ENCODE measurements at places on chromosomes 5 and 9.

- peak; percentile 78 for DNase-seq
Observed at GRCh38 chr5:93054424-93055163, 526.4 kb downstream of the NR2F1-AS1 start.

GRCh38 chr5:116795189-116795588 lies 220.6 kb upstream of the SEMA6A start:
- DNase-seq = no peak

DNA sequence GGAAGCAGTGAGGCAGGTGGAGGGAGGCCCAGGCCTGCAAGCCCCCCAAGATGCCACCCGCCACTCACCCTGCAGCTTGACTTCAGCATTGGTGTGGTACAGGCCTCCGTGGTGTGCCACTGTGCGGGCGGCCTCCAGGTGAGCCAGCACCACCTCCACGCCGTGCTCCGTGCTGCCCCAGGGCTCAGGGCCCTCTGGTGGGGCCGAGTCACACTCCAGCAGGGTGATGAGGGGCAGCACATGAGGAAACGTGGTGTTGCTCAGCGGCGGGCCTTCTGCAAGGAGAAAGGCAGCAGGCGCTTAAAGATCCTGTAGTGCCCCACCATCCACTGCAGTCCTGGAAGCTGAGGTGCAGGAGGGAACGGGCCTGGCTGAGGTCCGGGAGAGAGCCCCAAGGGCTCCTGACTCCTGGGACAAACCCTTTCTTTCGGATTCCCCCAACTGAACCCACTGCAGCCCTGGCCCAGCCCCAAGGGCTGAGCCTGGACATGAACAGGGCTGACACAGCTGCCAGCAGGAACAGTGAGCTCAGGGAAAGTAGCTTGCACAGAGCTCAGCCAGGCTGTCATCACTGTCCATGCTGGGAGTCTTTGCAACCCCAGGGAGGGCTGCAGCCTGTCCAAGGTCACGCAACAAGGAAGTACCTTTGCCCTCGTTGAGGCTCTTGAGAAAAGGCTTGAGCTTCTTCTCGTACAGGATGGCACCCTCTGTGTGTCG lies 4.7 kb upstream of the TOR2A start:
- peak; percentile 26 for DNase-seq

DNA sequence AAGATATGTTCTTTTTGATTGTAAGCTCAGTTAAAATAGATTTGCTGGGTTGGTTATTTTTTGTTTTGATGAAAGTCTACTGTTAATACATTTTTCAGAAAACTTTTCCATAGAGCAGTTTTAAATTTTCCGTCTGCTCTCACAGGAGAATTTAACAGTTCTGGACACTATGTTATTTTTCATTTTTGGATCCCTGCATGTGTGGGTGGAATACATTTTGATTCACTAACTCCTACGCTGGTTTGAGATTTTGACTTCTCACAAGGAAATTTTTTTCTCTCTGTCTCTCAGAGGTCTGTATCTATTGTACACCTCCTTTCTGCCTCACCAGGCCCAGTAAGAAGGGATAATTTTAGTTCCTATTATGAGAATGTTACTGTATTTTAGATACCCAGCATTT lies 502.4 kb downstream of the CDH10 start:
- no peak for DNase-seq

DNA sequence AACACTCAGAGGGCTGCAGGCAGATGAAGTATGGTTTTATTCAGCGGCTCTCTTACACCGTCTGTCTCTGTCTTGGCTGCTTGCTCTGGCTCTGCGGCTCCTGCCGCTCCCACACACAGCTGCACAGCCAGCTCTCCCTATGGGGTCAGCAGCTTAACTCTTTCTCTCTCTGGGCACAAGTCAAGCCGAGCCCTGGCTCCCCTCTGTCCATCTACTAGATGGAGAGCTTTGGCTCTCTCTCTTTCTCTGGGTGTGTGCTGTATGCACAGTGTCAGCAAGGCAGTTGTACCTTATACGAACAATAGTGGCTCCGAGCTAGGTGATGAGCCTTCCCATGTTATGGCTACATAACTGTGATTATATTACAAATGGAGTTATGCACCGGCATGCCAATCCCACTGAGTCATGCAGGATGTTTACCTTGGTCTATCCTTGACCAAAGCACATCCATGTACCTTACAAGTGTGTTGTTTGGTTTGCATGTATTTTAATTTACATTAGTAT lies 19.3 kb upstream of the PPP2CA start:
- no peak for DNase-seq

DNA sequence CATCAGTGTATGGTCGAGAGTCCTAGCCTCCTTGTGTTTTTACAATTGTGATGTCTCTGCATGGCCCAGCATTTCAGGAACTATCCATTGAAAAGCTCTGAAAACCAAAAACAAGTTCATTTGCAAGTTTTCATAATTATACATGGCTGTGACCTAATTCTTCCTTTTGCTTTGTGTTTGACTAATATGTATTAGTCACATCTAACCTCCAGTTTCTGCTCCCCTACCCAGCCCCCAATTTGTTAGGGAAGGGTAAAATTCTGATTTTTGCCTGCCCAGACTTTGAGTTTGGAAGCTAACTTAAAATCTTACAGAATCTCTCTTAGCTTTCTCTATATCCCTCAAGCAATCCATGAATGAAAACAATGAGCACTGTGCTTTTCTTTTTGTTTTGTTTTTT lies 128.2 kb upstream of the SEMA6A start:
- no peak for DNase-seq

- peak; percentile 36 for DNase-seq
Observed at GRCh38 chr9:100690438-100690837, 112.6 kb downstream of the CAVIN4 start.

GRCh38 chr9:97766092-97766491 lies 69.0 kb upstream of the XPA start:
- DNase-seq = no peak

DNA sequence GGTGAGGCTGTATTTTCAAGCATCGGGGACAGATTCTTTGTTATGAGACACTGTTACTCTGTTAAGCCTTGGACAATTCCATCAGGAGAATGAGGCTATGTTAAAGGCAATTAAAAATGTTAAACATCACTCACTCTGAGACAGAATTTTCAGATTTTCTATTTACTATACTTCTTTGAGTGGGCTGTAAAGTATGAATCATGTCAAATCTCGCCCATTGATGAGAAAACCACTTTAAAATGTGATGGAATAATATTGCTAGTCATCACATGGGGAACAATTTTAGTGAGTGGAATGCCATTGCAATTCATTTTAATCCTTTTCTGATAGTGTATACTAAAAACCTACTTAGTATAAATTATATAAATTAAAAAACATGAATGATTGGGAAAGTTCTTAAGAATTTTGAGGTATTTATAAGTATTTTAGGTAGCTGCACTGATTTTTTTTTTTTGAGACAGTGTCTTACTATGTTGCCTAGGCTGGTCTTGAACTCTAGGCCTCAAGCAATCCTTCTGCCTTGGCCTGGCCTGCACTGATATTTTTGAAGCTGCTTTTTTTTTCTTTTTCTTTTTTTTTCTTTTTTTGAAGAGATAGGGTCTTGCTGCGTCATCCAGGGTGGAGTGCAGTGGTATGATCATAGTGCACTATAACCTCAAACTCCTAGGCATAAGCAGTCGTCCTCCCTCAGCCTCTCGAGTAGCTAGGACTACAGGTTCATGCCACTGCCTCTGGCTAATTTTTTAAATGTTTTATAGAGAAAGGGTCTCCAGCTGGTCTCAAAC lies 73.2 kb downstream of the KIAA1958 start:
- DNase-seq = no peak

DNA sequence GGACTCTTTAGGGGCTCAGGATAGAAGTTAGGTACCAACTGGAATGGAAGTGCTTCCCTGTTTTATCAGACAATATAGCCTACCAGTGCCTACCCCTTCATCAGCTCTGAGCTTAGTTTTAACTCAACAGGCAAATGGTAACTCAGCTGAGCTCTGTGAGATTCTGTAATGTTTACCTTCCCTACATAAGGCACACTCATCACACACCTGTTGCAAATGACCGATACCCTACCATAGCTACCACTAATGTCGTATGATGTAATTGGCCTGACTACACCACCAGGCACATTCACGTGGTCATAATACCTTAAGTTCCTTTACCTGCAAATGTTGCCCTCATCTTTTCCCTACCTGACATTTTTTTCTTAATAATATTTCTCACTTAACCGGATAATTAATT lies 254.8 kb downstream of the ADGRV1 start:
- DNase-seq = no peak

DNA sequence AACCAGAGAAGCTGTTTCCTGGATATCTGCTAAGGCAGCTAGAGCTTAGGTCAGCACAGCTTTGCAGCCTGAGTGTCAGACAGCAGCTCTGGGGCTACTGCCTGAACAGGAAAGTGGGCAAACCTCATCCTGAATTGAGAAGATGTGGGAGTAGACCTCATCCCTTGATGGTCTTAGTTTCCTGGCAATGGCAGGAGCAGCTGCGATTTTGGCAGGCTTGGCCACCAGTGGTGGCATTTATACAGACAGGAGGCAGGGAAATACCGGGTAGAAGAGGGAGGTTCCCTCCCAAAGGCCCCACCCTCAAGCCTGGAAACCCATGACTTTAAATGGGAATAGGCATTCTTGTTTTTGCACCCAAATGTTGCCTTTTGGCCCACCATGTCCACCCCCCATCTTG lies 69.7 kb downstream of the LIX1 start:
- DNase-seq = no peak

- DNase-seq = peak; percentile 23
Observed at GRCh38 chr9:123331346-123332060, 24.5 kb upstream of the CRB2 start.

DNA sequence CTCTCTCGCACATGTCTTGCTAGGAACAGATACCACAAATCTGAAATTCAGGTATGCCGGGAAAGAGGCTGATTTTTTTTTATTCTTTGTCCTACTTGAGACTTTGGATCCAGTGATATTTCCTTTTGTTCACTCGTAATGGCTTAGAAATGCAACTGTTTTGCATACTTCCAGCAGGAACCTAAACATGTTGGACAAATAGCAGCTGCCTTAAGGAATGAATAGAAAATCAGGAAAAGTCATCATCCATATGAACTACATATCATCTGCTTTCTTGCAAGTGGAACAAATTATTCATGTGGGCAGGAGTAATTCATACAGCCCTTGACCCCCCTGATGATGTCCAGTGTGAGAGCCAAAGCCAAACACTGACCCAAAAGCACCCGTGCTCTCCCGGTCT lies 17.4 kb downstream of the TTC39B start:
- DNase-seq = no peak

DNA sequence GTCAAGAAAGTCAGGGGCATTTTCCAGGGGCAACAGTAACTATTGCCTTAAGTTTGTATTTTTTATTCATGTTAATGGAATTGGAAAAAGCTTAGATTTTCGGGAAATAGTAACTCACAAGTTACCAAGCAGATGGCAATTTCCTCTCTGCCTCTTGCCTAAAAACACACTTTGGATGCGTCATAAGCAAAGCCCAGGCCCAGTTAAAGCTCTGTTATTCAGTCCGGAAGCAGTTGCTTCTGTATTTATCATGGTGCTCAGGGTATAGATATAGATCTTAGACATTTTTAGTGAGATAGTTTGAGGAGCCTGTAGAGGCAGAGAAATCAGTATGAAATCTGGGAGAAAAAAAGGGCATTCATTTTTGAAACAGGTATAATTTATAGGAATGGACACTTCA lies 260.3 kb upstream of the TNC start:
- no peak for DNase-seq

DNA sequence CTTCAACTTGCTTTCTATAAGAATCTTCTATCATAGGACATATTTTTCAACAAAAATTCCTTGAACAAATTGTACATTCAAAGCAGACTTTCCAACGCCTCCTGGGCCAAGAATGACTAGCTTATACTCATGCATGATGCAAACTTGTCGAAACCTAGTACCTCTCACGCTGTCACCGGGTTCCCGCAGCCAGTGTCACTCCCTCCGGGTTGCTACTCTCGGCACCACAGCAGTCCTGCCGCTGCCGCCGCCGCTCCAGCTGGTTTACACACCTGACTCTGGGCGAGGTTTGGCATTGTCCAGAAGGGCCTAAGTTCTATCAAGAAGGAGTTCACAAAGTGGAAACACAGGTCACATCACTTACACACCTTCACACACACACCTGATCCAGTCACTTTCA lies 244.4 kb downstream of the ADAMTSL1 start:
- DNase-seq = no peak

- no peak for DNase-seq
Observed at GRCh38 chr5:151758141-151758429, 346 bp downstream of the ATOX1 start.

GRCh38 chr5:14267166-14267838 lies 124.2 kb downstream of the TRIO start:
- no peak for DNase-seq

- DNase-seq = no peak
Observed at GRCh38 chr5:3186736-3187405, 408.8 kb upstream of the IRX1 start.

DNA sequence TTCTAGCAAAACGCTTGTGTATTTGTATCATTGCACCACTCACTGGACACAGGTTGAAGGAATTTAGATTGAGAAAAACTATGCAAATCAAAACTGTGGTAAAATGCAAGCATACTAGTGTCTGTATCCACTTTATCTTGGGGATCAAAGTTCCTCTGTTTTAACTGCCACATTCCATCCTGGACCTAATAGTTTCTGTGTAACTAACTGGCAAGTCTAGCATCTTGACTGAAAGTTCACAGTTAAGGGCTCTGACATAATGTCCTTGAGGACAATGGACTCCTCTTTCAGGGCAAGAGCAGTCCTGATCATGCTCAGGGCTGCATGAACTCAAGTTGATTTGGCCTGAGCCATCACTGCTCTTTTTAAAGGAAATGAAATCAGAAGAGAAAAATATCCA lies 30.7 kb downstream of the NFIB start:
- no peak for DNase-seq
